Activated T-cell treated with anti-CD3 and anti-CD28 coated beads for 1 hour (primary cell): ENCODE measurements at places on chromosomes 1 and 21.
A peak's percentile ranks its signal among the peaks of the same experiment; 100 is the strongest.

- no peak for DNase-seq
Observed at GRCh38 chr1:34132161-34132420, 32.9 kb downstream of the CSMD2 start.

DNA sequence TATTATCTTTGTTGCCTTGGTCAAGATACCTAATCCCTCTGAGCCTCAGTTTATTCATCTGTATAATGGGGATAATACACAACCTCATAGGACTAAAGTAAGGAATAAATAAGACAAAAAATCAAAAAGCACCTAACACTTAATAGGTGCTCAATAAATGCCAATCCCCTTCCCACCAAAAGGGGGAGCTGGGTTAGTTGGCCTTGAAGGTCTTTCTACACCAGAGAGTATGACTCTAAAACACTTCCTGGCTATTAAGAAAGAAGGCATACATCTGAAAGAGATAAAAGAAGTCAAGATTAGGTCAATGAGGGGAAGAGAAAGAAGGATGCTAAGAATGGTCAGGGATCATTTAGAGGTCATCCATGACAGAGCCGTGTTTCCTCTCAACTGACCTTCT lies 11.1 kb downstream of the VSIG8 start:
- DNase-seq, result no peak

DNA sequence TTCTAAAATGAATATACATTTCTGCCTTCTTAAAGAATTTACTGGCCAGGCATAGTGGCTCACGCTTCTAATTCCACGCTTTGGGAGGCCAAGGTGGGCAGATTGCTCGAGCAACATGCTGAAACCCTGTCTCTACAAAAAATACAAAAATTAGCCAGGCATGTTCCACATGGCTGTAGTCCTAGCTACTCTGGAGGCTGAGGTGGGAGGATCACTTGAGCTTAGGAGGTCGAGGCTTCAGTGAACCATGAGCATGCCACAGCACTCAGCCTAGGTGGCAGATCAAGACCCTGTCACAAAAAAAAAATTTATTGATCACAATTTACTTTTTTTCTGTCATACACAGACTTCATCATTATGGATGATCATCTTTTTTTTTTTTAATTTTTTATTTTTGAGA lies 11.5 kb downstream of the CDC14A start:
- DNase-seq, result no peak

GRCh38 chr21:22711636-22712035 lies 1713.4 kb downstream of the NCAM2 start:
- DNase-seq, result no peak

DNA sequence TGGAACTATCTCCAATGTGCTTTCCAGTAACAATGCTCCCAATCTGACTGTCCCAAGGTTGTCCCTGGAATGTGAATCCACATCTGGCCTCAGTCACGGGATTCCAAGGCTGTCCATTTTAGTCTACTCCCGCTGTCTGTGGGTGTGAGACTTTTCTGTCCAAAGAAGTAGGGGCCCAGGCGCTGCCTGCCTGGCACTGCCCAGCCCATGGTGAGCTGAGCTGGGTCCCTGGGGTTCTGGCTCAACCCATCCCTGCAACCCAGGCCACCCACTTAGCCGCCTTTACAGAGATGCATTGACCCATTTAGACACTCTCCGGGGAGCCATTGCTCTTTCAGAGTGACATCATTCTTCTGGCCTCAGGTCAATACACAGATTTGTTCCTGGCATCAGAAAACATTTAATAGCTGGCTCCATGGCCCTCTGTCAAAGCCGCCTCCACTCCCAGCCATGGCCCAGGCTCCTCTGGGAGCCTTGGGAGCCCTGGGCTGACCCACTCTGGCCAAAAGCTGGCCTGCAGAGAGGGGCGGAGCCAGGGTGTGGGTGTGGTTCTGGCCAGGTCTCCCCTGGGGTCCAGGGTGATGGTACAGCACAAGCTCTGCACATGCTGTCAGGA lies 47.2 kb upstream of the PAX7 start:
- no peak for DNase-seq

DNA sequence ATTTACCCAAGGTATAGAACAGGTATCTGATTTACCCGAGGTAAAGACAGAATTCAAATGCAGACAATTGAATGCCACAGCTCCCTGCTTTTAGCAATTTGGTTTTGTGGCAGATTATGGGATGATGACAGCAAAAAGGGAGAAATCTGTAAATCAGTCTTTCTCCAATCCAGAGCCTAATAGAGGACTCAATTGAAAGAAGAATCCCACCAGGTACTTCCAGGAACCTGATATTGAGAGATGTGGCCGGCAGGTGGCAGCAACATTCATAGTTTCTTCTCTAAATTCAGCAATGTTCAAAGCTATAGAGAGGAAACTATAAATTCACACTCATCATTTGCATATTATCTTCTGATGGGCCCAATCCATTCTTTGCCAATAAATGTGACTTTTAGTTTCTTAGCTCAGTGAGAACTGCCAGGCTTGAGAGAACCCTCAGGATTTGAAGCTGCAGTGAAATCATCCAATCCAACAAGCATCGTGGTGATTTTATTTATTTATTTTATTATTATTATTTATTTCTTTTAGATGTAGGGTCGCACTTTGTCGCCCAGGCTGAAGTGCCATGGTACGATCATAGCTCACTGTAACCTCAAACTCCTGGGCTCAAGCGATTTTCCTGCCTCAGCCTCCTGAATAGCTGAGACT lies 9.8 kb upstream of the PHACTR4 start:
- peak; percentile 66 for DNase-seq

- no peak for DNase-seq
Observed at GRCh38 chr1:23506376-23507107, 22.6 kb upstream of the ASAP3 start.

- DNase-seq, result no peak
Observed at GRCh38 chr1:42453386-42453785, 2.4 kb downstream of the ZMYND12 start.

DNA sequence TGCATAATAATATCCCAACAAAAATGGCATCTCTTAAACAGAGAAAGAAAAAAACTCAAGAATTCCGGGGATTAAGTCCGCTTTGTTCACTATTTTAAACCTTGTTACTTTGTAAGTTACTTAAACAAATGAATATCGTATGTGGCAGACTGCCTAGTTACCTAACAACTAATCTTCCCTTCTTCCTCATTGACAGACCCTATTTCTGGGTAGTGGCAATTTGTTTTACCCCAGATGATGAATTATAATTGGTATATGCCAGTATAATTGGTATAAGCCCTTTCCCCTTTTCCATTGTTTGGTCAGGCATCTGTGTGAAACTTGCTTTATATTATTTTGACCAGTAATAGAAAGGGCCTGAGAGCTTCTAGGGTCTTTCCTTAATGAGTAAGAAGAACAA lies 52.4 kb downstream of the CDC42BPA start:
- DNase-seq, result no peak

DNA sequence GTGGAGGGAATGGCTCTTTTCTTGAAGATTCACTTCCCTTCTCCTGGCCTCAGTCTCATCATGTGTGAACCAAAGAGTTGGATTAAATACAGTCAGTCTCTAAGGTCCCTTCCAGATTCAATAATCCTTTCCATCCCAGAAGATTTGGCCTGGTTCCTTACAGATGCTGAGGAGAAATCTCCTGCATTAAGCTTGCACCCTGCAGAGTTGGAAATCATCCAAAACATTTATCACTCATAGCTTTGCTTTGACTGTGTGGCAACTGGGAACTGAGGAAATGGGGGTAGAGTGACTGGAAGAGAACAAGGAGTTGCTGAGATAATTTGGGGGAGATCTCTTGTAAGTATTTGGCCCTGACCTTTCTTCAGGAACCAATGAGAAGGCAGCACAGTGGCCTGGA lies 220.5 kb upstream of the SGIP1 start:
- no peak for DNase-seq

DNA sequence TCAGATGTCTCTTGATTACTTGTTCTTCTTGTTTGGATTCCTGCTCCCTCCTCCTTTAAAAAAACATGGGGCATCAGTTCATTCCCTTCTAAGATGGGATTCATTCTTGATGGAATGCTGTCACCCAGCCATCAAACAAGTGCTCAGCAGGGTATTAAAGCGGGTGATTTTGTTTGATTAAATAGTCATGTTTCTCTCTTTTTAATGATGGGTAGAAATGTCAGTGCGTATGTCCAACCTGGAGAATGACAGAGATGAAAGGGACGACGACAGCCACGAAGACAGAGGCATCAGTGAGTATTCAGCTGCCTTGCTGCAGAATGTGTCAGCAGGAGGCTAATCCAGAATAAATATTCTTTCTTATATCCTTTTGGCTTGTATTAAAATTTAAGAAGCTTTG lies 63.8 kb upstream of the RAVER2 start:
- no peak for DNase-seq

DNA sequence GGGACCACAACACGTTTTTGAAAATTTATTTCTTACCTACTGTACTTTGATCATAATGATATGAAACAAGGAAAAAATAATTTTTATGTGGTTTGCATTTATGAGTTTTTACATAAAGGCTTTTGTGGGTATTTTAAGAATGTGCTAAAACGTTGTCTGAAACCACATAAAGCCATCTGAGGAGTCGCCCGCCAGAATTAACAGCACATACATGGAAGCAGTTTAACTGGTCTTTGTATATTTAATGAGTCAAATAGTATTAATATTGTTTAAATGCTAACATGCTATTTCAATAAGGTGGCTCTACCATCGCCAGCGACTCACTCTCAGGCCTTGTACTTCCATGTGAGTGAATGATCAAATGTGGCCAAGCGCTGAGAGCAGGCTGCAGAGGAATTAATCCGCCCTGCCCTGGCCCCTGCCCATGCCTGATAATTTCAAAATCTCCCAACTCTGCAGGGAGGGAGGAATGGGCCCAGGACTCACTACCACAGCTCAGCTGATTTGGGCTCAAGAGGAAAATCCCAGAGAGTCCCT lies 49.6 kb downstream of the SLC66A1 start:
- no peak for DNase-seq

DNA sequence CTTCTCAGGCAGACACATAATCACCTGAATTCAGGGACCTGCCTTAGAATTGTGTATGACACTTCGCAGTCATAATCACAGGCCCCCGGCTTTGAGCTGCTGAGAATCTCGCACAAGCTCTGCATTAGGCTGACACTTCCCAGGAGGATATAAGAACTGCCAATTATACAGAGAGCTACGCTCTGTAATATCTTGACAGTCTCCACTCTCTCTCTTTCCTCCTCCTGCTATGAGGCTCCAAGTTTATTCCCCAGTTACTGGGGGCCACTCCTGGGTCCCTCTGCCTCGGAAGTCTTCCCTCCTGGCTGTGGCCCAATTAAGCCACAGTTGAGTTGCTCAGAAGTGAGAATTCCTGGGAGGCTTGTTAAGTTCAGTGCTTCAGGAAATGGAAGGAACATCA lies 42.7 kb downstream of the EBNA1BP2 start:
- DNase-seq, result no peak

- no peak for DNase-seq
Observed at GRCh38 chr1:169941982-169942830, 48.5 kb upstream of the SCYL3 start.
